ENCODE measurements at places on chromosomes 1 and 21.

DNA sequence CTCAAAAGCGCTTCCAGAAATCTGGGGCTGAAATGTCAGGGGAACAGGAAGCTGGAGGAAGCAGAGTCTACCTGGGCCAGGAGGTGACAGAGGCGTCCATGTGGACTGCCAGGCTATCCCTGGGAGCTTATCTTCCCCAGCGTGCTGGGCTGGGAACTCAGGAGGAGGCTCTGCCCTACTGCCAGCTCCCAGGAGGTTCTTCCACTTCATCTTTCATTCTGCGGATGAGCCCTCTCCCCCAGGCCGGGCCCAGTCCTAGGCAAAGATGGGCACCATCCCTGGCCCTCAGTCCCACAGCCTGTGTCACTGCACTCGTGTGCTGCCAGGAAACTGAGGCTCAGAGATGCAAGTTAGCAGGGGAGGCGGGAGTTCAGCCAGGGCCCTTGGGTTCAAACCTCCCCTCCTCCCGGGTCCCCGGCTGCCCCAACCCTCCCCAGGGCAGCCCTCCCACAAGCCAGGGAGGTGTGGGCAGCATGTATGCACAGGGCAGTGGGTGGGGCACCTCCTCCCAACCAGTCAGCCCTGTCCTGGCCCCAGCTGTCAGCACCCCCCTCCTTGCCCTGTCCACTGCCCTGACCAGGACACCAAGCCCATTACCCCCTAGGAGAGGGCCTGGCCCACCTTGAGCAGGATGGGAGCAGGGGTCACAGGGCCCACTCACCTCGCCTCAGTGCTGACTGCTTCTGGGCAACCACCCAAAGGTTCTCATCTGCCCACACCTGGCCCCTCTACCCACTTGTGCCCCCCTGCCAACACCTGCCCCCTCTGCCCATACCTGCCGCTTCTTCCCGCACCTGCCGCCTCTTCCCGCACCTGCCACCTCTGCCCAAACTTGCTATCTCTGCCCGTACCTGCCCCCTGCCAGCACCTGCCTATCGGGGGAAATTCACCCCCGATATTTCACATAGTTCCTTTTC is 226.0 kb downstream of the NPHP4 start:
- DNase-seq: no peak

DNA sequence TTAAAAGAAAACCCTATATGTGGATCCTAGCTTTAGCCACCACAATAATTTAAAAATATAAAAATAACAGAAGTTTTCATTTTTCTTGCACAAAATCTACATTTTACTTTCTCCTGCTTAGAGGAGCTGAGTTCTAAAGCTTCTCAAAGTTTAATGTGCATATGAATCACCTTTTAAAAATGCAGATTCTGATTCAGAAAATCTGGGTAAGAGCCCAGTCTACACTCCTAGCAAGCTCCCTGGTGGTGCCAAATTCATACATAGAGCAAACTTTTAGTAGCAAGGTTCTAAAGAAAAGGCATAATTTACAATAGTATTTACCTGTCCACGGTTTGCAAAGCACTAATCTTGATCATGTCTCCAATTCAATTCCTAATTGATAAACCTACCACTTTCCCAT is 19.3 kb downstream of the RSBN1 start:
- DNase-seq: no peak

- DNase-seq: no peak
These were observed 14.3 kb upstream of the KRTAP19-8 start for GRCh38 chr21:31052489-31053142.

- no peak for DNase-seq
These were observed 38.0 kb downstream of the ATF3 start for GRCh38 chr1:212646588-212646987.

DNA sequence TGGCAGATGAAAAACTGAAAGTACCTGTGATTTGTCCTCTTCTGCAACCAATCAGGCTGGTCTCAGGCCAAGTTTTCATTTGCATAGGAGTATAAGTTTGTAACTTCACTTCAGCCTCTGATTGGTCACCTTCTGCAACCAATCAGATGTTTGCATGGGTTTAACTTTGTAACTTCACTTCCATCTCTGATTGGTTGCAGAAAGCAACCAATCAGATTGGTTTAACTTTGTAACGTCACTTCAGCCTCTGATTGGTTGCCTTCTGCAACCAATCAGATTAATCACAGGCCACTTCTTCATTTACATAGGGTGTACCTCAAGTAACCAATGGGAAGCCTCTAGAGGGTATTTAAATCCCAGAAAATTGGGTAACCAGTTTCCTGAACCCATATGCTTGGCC is 18.9 kb upstream of the TUT4 start:
- DNase-seq: no peak

- DNase-seq: no peak
These were observed 4.5 kb downstream of the DHCR24 start for GRCh38 chr1:54882519-54882918.

DNA sequence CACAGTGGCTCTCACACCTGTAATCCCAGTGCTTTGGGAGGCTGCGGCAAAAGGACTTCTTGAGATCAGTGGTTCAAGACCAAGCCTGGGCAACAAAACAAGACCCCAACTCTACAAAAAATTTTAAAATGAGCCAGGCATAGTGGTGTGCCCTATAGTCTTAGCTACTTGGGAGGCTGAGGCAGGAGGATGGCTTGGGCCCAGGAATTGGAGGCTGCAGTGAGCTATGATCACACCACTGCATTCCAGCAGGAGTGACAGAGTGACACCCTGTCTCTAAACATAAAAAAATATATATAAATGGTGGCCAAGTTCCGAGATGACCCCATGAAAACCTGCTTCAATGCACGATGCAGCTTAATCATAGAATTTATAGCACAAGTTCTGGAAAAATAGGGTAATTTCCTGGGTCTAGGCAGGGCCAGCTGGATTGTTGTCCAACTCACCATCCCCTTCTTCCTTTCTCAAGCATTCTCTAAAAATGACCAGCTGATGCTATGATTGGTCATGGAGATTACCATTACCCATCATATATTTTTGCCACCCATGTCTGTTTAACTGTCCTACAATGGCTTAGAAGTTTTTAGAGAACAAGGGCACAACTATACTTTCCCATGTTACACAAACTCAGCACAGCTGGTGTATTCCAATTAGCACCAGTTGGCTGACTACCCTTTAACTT is 5.3 kb upstream of the GNPAT start:
- no peak for DNase-seq

DNA sequence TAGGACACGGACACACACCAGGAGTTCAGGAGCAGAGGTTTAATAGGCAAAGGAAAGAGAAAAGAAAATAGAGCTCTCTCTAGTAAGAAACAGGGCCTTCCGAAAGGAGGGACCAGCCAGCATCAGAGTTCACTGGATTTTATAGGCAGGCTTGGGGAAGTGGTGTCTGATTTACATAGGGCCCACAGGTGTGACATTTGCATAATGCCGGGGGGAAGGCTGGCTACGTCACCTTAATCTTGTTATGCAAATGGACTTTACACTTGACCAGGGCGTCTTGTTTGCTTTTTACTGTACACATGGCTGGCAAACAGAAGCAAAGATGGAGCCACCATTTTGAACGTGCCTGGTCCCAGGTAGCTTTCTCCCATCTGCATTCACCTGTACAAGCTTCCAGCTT is at the start of gene OR14A16:
Gene OR14A16 (minus strand): TSS at position 97 of the 400 bp plus-strand sequence. CDS start 8,390 bp downstream, outside the sequence.
- DNase-seq: no peak

GRCh38 chr1:31745946-31746670 is 18.0 kb downstream of the ADGRB2 start:
- DNase-seq: no peak

DNA sequence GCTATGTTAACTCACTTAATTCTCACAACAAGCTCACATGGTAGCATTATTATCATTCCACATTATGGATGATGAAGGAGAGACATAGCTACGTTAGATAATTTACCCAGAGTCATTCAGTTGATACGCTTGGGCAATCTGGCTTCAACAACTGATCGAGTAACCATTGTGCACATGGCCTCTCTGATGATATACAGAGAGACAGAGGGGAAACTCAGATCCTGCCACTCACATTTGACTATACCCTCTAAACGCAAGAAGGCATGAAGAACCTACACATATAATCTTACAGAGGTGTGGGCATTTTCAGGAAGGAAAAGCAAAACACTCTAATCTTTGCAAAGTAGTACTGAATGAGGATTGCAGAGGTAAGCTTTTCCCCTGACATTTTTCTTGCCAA is 360.1 kb downstream of the BARHL2 start:
- DNase-seq: no peak

GRCh38 chr1:19029191-19030085 is 73.0 kb upstream of the IFFO2 start:
- no peak for DNase-seq

DNA sequence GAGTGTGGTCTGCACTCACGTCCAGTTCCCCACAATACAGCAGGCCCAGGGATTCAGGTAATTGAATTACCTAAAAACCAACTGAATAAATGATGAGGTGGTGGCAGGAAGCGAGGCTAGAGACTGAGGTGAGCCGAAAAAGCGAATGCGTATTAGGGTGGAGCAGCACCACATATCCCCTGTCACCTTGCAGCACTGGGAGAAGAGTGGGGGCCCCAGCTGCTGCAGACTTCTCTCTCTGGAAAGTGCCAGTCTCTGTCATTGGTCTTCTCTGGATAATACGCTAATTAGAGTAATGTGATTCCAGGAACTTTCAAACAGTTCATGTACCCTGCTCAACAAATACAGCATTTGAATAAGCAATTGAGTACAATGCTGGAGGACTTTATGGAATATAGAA is 199.0 kb downstream of the RPS6KC1 start:
- DNase-seq: no peak

GRCh38 chr1:166479052-166479631 is 312.3 kb upstream of the FAM78B start:
- no peak for DNase-seq

- DNase-seq: no peak
These were observed 12.0 kb downstream of the VAV3 start for GRCh38 chr1:107952989-107953388.

GRCh38 chr1:229434641-229435051 is 752 bp upstream of the ACTA1 start:
- no peak for DNase-seq

DNA sequence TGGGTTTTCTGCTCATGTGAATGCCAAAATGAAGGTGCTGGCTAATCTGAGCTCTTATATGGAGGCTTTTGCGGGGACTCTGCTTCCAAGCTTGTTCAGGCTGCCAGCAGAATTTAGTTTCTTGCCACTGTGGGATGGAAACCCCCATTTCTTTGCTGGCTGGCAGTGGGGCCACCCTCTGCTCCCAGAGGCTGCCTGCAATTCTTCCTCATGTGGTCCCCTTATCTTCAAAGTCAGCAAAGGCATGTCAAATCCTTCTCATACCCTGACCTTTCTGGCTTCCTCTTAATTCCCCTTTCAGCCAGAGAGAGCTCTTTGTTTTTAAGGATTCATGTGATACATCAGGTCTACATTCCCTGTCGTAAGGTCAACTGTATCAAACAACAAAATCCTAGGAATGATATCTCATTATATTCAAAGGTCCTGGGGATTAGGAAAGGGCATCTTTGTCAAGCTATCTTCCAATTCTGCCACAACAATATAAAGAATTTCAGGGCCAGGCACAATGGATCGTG is 5.2 kb upstream of the GPR161 start:
- DNase-seq: no peak

DNA sequence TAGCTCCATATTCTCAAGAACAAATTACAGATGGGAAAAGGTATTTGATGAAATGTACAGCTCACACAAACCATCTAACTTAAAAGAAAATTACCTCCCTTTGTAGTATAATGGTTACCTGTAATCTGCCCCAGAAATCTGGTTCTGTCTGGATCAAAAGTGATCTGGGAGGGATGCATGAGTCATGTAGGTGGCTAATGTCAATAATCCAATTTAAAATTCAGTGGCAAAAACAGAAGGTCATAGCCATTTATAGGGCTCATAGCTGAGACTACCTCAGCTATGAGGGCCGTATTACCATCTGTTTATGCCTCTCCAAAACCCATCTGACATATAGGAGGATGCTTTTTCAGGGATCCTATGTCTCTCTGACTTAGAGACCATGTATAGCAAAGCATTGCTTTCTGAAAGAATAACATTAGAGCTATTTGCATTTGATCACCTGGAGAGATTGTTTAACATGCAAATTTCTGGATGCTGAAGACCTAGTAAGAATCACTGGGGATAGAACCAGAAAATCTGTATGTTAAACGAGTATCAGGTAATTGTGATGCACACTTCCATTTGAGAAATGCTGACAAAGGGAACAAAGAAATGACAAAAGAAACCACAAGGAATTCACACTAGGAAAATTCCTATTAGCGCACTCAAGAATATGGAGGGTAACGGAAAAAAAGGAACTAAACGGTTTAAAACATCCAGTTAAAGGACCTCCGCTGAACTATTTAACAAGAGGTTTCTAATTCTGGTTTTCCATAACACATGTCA is 17.6 kb downstream of the PAXBP1 start:
- DNase-seq: no peak

GRCh38 chr1:187409341-187409740 is 580.6 kb downstream of the PLA2G4A start:
- DNase-seq: no peak

DNA sequence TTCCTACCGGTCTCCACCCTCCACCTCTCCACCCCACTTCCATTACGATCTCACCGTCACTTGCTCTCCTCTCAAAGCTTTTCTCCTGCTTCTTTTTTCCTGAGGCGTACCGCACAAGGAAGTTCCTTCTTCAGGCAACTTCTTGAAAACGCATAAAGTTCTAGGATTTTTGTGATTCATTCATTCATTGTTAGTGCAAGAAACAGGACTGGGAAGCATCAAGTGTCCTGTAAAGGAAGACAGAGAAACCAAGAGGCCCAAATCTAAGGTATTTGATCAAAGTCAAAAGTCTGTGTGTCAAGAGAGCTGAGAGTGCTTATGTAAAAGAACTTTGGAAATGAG is 1.3 kb upstream of the RCC2 start:
- DNase-seq: no peak

DNA sequence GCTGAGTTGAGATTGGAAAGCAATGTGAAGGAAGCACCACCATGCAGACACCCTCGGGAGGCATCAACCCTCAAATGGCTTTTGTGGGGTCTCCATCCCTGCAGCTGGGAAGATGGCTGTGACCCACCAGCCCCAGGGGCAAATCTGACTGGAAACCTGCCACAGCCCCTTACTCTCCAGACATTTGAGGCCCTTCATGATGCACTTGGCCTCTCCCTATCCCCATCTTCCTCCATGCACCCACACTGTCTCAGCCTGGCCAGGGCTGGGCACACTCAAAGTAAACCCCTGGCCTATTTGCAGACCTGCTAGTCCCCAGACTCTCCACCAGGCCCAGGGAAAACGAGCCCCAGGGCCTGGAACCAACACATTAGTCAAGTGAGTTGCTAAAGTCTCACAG is 205.2 kb downstream of the MATN1 start:
- no peak for DNase-seq

GRCh38 chr1:101238681-101239094 is 1.9 kb downstream of the S1PR1 start:
- peak; percentile 77 for DNase-seq

GRCh38 chr1:27633640-27634176 is 1.3 kb downstream of the FGR start:
- DNase-seq: no peak

GRCh38 chr1:6955357-6956094 is 170.3 kb downstream of the CAMTA1 start:
- no peak for DNase-seq

DNA sequence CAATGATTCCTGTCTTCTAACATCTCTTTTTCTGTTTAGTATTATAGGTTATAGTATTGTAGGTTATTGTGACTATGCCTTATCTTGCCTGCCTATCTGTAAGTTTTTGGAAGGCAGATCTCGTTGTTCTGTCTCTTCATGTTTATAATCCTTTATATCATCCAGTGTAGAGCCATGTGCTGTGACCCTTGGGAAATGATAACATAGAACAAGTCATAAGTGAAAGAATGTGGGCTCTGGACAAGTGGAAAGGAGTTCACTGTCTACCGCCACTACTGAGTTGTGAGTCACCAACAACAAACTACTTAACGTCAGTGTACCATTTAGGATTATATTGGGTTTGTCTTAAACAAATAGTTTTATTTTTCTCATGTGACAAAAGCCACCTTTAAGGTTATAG is 139.3 kb downstream of the LYPLAL1 start:
- no peak for DNase-seq
